GM12878 (cell line): ENCODE measurements at places on chromosomes 16 and 17. TPM values are rescaled to one million over a fixed set of nuclear protein-coding genes. Genes with fewer than 3 reads are reported as not detected.

MATCAP1 gene
- 4.0 and 5.6 TPM in 2 replicates for polyA plus RNA-seq

FOXC2 gene
- polyA plus RNA-seq, result not detected in 2 replicates

PRSS22 gene
- not detected in 2 replicates for polyA plus RNA-seq

ACSM2A gene
- not detected in 2 replicates for polyA plus RNA-seq

CDH8 gene
- not detected in 2 replicates for polyA plus RNA-seq

OTOP3 gene
- not detected in 2 replicates for polyA plus RNA-seq

PSME3IP1 gene
- polyA plus RNA-seq, result 135 and 136 TPM in 2 replicates

DDX28 gene
- polyA plus RNA-seq, result 38.8 and 40.4 TPM in 2 replicates

NPIPB6 gene
- polyA plus RNA-seq, result 0.24 and 0.40 TPM in 2 replicates

ANKFN1 gene
- polyA plus RNA-seq, result not detected in 2 replicates

PRDM7 gene
- polyA plus RNA-seq, result not detected in 2 replicates

LLGL2 gene
- polyA plus RNA-seq, result 4.1 and 5.0 TPM in 2 replicates

HAS3 gene
- 0.05 TPM in 1 of 2 replicates, not detected in the other for polyA plus RNA-seq

TPSG1 gene
- not detected in 2 replicates for polyA plus RNA-seq

AARSD1 gene
- 77.0 and 84.1 TPM in 2 replicates for polyA plus RNA-seq

PYY gene
- not detected in 2 replicates for polyA plus RNA-seq

JPH3 gene
- 0.07 TPM in 1 of 2 replicates, not detected in the other for polyA plus RNA-seq

TBX6 gene
- polyA plus RNA-seq, result 0.15 and 0.18 TPM in 2 replicates

WFIKKN1 gene
- polyA plus RNA-seq, result 0.05 and 0.10 TPM in 2 replicates

PLEKHH3 gene
- 6.1 and 11.8 TPM in 2 replicates for polyA plus RNA-seq

CCL1 gene
- 0.40 TPM in 1 of 2 replicates, not detected in the other for polyA plus RNA-seq

RAD51D gene
- 24.2 and 24.4 TPM in 2 replicates for polyA plus RNA-seq

NGFR gene
- 0.05 and 0.18 TPM in 2 replicates for polyA plus RNA-seq

HYDIN gene
- 0.30 TPM in 1 of 2 replicates, not detected in the other for polyA plus RNA-seq

MT1H gene
- polyA plus RNA-seq, result 6.0 and 6.7 TPM in 2 replicates

CDRT15L2 gene
- not detected in 2 replicates for polyA plus RNA-seq

BAHCC1 gene
- polyA plus RNA-seq, result not detected in 2 replicates

FOXK2 gene
- polyA plus RNA-seq, result 4.2 and 5.6 TPM in 2 replicates

DNAH3 gene
- polyA plus RNA-seq, result 0.01 and 0.04 TPM in 2 replicates

SLC5A10 gene
- polyA plus RNA-seq, result 0.08 TPM in 1 of 2 replicates, not detected in the other

CDH16 gene
- polyA plus RNA-seq, result not detected in 2 replicates

DHODH gene
- 20.6 and 20.8 TPM in 2 replicates for polyA plus RNA-seq

RAMP2 gene
- 0.21 and 0.51 TPM in 2 replicates for polyA plus RNA-seq

SLC47A1 gene
- polyA plus RNA-seq, result not detected in 2 replicates

PIPOX gene
- 0.30 TPM in 1 of 2 replicates, not detected in the other for polyA plus RNA-seq

GDPD1 gene
- polyA plus RNA-seq, result 0.24 and 0.64 TPM in 2 replicates

ARSG gene
- 6.0 and 8.3 TPM in 2 replicates for polyA plus RNA-seq

TBC1D3 gene
- not detected in 2 replicates for polyA plus RNA-seq

GRAP gene
- polyA plus RNA-seq, result 30.6 and 37.3 TPM in 2 replicates

SRCIN1 gene
- polyA plus RNA-seq, result 0.05 and 0.19 TPM in 2 replicates

ALOX12 gene
- 0.33 and 0.64 TPM in 2 replicates for polyA plus RNA-seq

TMEM235 gene
- not detected in 2 replicates for polyA plus RNA-seq

BCL6B gene
- not detected in 2 replicates for polyA plus RNA-seq

ALDH3A2 gene
- polyA plus RNA-seq, result 35.3 and 37.0 TPM in 2 replicates

CD300LB gene
- 0.14 TPM in 1 of 2 replicates, not detected in the other for polyA plus RNA-seq

LDHD gene
- polyA plus RNA-seq, result not detected in 2 replicates
